ENCODE measurements at places on chromosomes 6 and 20.

GRCh38 chr20:57432862-57433491 is 41.8 kb downstream of the RBM38 start:
- peak; percentile 81 for DNase-seq

GRCh38 chr6:39330057-39330456 is 7.6 kb upstream of the KCNK16 start:
- peak; percentile 10 for DNase-seq

DNA sequence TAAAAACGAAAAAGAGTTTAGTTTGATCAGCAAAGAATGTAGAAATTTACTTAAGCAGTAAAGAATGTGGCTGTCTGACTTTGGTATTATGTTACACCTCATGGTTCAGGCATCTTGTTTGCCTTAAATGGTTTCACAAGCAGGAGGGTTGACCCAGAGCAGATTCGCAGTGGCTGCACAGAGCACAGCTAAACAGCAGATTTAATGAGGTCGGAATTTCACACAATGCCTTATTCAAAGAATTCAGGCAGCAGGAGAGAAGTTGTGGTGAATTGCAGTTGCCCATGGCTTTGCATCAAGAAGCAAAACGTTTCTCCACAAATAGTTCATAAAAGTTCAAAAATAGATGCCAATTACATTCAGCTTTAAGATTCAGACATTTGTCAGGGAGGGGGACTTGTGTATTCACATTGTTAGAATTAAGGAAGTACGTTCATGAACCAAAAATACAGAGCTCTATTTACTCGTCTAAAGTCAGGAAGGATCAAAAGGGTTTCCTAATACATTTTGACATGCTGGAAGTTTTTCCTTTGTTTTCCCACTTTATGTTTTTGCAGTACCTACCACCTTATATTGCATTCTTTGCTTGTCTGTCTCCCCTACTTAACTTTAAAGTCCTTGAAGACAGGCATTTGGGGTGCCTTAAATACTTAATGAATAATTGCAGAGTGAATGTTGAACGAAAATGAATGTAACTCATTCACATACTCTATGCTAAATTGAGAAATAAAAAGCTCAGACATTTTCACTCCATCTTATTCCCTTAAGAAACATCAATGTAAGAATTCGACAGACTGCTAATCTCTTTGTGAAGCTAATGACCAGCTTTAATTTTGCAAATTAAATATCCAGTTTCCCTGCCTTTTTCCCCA is 1163.6 kb upstream of the CITED2 start:
- DNase-seq, result no peak

DNA sequence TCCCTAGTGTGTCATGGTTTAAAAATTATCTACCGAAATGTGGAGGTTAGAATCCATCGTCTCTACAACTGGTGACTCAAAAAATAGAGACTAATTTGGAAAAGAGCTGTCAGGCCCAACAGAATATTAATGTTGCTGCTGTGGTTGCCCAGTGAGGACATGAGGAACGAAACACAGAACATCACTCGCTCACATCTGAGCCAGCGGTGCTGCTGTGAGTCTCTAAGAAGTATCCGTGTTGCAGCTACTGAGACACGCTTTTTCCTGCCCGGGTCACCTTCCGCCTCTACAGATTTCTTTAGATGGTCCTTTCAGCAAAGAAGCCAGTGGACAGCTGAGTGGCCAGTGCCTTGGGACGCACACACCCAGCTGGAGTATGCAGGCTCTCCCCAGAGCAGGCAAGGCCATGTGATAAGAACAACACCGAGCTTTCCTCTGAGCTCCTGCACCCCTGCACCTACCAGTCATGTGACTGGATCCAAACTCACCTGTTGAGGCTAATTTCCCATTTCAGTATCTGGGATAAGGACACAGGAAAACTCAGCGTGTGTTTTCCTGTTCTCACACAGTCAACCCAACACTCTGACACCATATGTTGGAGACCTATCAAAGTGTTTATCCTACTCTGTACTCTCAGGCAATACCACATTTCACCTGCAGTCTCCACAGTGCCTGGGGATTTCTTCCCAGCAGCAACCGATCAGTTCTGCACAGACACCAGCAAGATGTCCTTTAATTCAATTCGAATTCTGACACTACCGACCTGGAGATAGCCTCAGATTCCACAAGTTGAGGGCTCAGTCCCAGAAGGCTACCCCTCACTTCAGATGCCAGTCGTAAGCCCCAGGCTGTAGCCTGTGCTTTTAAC is 119.0 kb upstream of the RPS6KA2 start:
- no peak for DNase-seq

DNA sequence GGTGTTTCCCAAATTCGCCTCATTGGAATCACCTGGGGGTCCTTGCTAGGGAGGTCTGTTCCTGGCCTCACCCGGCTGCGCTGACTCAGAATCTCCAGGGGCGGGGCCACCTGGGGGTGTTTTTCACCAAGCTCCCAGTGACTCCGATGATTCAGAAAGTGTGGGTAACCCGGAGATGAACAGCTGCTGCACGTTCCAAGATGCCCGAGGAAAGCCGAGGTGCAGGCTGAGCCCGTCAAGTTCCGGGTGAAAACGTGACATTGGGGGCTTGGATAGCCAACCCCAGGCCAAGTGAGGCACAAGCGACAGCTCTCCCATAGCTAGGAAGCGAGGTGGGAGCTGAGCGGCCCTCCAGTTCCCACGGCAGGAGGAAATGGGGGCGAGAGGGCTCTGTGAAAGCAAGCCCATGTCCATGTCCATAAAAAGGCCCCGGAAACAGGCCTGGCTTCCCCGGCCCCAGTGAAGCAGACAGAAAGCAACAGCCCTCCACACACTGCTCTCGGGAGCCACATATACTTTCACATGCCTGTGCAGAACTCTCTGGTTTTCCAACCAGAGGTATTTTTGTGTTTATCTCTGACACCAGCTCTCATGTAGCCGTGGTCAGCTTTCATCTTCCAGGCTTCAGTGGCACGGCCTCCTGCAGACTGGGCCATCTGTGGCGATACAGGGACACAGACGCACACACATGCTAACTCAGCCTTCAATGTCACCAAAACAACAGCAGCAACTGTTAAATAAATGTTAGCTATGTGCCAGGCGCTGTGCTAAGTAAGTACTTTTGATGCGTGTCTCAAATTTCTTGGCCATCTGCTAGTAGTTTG is 90.7 kb upstream of the CCDC28A start:
- no peak for DNase-seq

- no peak for DNase-seq
Measured at GRCh38 chr6:20200761-20201630, 11.3 kb downstream of the MBOAT1 start.

GRCh38 chr6:22954749-22955385 is 385.5 kb downstream of the HDGFL1 start:
- no peak for DNase-seq

- DNase-seq, result no peak
Measured at GRCh38 chr20:25285856-25286798, 38.2 kb downstream of the PYGB start.

DNA sequence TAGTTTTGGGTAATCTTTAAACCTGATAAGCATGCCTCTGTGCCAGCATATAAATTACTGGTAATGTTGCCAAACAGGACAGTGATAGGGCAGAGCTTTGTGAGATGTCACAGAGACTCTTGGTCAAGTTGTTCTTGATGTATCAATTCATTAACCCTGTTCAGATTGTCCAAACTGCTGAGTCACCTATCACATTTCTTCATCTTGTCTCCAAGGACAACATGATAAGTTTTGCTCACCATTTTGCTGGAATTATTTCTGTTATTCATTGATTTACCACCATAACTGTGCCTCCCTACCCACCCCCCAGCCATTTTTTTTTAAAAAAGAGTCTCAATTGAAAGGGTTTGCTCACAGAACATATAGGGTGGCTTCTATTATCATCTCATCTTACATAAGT is 19.5 kb upstream of the GMNN start:
- DNase-seq, result no peak

DNA sequence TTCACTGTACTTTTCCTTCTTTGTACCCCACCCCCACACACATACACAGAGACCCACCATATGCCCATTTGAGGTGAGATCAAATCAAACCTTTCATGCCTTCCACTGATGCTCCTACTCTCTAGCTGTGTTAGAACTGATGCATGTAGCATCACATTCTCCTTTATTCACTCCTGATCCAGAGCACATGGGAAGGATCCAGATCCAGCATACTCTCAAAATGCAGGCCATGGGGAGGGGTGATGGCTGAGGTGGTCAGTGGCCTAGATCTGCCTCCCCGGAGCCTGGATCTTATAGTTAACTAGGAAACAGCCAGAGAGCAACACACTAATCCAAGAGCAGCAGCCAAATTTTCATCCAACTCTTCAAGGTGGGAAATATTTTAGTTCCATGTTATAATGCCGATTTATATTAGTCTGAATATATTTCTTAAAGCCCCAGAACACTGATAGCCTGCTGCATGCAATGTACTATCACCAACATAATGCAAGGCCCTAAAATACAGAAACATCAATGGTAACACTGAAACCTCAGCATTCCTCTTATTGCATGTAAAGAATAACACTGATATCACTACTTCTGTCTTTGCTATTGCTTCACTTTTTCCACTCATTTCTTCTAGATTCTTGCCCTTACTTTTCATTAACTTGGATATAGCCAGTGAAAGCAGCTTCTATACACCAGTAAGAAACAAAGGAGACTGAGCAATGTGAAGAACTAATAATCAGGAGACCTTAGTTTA is 126.8 kb upstream of the BEND6 start:
- DNase-seq, result no peak

- DNase-seq, result no peak
Measured at GRCh38 chr6:132004668-132005067, 53.5 kb upstream of the CCN2 start.

- DNase-seq, result no peak
Measured at GRCh38 chr20:17172836-17173516, 53.9 kb upstream of the PCSK2 start.

DNA sequence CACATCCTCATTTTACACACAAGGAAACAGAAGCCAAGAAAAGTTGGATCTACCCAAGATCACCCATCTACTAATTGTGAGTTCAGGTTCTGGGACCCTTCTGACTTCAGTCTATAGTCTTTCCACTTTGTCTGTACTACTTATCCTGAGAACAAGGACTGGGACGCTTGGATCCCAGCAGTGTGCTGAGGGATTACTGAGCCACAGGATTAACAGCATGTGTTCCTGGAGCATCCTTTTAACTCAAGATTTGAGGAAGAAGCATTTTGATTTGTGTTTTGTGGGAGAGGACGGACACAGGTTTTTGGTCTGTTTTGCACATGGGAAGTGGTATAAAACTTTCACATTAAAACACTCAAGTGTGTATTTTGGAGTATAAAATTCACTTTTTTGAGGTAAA is 4.4 kb downstream of the ENPP4 start:
- DNase-seq, result no peak

- DNase-seq, result no peak
Measured at GRCh38 chr6:166603043-166603690, 16.7 kb upstream of the RAMACL start.

GRCh38 chr6:125829433-125829832 is 38.7 kb downstream of the NCOA7 start:
- DNase-seq, result no peak

GRCh38 chr6:111692327-111693164 is 86.9 kb upstream of the TRAF3IP2 start:
- DNase-seq, result no peak

DNA sequence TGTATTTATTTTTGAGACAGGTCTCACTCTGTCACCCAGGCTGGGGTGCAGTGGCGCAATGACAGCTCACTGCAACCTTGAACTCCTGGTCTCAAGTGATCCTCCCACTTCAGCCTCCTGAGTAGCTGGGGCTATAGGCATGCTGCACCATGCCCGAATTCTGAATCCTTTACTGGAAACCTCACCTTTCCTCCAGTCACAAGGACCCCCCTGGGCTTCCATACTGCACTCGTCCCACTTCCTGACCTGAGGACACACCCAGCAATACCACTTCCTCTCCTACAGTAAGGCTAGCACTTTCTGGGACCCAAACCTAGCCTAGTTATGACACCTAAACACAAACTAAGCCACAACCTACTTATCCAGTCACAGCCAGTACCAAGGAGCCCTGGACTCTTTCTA is 68.2 kb downstream of the FAM217A start:
- DNase-seq, result no peak

DNA sequence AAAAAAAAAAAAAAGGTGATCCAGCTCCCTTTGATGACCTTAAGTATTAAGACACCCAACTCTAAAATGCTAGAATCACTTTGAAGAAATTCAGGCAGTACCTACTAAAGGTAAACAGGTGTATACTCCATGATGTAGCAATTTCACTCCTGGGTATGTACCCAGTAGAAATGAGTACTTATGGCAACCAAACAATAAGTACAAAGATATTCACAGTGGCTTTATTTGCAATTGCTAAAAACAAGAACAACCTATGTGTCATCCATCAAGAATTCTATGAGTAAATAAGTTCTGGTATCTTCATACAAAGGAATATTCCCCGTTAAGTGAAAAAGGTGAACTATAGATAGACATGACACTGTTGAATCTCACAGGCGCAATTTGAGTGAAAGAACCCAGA is 29.4 kb downstream of the MDGA1 start:
- DNase-seq, result no peak

DNA sequence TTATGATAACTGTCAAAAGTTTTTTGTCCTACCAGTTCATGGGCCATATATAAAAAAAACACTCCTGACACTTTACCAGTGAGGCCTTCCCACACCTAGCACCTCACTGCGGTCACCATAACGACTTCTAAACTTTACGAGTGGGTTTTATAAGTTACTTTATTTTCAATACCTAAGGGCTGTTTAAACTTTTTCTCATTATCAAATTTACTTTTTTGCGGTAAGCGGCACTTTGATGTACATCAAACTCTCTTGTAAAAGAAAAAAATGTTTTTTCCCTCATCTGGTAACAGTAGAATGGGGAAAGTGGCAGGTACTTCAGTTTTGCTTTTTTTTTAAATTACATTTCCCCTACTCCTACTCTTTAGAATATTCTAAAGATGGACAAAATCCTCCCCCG is 36.2 kb downstream of the FYN start:
- peak; percentile 48 for DNase-seq

GRCh38 chr20:64220891-64221527 is 34.5 kb upstream of the PCMTD2 start:
- DNase-seq, result no peak
